ENCODE measurements at places on chromosomes 1 and 21.

DNA sequence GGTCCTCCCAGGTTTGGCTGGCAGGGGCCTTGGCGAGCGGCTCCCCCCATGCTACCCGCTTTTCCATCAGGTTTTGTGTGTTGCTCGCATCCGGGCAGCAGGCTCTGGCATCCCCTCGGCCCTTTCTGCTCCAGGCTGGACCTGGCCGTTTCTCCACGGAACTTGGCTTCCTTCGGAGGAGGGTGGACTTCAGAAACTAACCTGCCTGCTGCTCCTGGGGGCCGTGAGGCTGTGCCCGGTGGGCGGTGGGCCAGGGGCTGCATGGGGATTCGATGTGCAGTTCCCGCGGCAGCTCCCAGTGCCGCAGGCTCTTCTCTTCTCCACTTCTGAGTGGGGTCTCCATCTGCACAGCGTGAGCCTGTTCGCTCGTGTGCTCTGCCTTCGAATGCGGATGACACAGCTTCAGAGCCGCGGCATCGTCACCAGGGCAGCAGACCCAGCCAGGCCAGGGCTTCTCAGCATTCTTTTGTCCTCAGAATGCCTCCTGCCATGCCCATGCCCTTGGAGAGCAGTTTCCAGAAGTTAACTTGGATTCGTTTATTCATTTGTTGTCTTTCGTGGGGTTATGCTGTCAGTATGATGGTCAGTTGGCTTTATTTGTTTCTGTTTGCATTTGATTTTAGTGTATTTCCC lies 36.4 kb downstream of the PRKCZ start:
- no peak for DNase-seq

DNA sequence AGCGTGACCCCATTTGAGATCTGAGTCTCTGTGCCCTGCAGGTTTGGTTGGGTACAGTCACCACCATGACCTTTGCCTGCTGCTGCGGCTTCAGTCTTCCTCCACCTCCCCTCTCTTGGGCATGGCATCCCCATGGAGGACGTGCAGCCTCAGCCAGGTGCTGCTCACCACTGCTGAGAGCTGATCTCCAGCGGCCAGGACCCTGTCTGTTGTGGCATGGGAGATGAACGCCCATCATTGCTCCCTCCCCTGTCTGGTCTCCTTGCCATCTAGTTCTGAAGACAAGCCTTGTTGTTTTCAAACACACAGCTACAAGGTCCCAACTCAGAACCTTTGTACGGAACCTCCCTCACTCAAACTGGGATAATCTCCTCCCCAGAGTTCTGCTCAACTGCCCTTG lies 19.2 kb upstream of the PKP1 start:
- no peak for DNase-seq

DNA sequence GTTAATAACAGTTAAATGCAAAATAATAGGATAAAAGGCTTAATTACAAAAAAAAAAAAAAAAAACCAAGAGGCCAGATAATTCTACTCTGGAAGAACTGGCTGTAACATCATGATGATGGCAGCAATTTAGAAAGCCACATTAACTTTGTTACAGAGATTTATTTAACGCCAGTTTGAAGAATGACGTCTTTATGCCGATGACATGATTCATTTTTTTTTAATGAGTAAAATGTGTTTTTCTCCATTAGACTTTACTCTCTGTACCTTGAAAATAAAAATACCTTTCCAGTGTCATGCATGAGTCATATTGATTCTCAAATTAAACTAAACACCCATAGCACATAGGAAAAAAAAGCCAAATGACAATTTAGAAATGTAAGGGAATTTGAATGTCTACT lies 226.1 kb downstream of the RGS7 start:
- no peak for DNase-seq

DNA sequence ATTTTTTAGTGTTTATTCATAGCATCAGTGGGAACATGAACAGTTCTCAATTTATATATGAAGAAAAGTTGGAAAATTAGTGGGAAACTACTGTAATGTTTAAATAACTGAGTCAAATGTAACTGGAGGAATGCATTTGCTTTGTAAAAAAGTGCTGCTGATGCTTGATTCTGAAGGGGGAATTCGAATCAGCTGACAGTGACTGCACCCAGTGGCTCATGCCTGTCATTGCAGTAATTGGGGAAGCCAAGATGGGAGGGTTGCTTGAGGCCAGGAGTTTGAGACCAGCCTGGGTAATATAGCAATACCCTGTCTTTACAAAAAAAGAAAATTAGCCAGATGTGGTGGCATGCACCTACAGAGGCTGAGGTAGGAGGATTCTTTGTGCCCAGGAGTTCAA lies 398.4 kb downstream of the ZP4 start:
- DNase-seq: no peak

GRCh38 chr1:199279067-199279466 lies 640.2 kb downstream of the PTPRC start:
- no peak for DNase-seq

DNA sequence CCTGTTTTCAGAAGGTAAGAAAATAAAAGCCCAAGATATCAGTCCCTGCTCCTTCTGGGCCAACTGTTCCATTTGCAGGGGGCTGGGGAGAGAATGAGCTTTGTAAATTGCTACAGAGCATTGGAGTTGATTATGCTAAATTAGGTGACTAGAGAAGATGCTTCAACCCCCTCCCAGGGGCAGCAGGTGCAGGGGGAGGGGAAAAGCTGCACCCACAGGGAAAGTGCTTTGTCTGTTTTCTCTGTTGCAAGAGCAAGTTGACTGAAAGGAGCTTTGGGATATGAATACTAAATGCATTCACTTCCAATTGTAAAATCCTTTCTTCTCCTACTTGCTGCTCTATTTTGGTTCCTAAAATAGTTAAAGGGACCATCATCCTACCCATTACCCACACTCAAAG lies 16.5 kb upstream of the PIGM start:
- no peak for DNase-seq

DNA sequence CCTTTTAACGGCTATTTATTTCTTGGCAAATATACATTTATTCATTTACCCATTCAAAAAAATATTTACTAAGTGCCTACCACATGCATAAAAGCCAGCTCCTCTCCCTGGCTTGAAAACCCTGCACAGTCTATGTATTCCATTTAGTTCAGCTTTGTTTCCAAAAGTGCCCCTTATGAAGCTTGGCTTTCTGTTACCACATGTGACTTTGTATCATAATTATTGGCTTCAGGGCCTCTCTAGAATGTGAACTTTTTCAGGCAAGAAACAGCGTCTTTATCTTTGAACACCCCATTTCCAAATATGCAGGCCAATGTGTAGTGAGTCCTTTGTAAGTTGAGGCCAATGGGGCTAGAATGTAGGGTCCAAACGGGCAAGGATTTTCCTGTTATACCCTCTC lies 69.4 kb downstream of the CACHD1 start:
- DNase-seq: no peak

DNA sequence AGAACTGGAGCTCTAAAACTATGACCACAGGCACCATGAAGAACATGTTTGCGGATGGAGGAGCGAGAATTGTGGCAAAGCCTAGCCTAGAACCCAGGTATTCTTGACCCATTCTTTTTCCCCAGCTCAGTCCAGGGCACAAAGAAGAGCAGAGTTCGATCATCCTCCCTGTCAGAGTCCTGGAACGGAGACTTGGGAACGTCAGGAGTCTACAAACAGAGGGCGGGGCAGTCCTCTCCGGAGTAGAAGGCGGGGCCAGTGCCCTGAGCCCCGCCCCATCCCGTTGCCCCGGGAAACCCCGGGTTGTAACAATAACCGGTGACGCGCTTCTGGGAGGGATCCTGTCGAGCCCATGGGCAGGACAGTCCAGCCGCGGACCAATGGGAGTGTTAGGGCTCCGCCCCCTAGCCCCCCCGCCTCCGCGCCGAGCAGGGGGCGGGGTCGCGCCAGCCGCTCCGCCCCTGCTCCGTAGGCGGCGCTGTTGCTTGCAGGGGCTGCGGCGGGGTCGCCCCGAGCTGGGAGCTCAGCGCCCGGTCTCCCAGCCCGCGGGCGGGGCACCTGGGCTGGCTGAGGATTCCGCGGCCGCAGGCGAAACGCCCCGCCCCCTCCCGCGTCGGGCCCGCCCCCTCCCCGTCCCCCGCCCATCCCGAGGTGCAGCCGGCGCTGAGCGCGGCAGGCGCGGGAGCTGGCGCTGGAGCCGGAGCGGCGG lies at the start of gene FOXO6:
TSS of gene FOXO6 (plus strand) at position 649 of the 709 bp plus-strand sequence.
- peak; percentile 93 for DNase-seq

GRCh38 chr1:10625554-10625953 lies 150.8 kb downstream of the PEX14 start:
- DNase-seq: no peak

DNA sequence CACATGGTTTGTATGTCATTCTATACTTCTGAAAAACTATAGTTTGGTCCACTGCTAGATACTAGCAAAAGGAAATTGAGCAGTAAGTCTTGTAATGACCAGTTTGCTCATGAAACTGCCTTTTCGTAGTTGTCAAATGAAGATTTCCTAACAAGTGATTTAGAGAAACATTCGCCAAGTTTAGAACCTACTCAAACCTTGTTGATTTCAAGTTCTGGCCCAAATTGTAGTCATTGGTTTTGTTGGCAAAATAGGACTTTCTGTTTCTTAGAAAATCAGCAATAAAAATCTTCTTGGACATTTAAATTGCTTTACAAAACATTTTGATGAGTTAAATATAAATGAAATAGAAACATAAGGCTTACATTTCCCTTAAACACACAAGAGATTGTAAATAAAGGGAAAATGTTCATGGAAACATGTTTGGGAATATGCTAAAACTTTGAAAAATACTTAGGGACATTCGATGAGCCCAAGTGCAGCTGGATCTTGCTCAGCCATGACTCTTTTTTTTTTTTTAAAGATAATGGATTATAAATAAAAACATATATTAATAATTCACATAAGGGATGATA lies 178.5 kb upstream of the LYPLAL1 start:
- DNase-seq: no peak

GRCh38 chr1:198082576-198082975 lies 74.2 kb upstream of the NEK7 start:
- DNase-seq: no peak
